Activated CD4-positive, alpha-beta memory T cell treated with anti-CD3 and anti-CD28 coated beads for 36 hours (primary cell): ENCODE measurements at places on chromosomes 13 and 19. TPM values are rescaled to one million over a fixed set of nuclear protein-coding genes. Genes with fewer than 3 reads are reported as not detected.

Gene C19orf85
- total RNA-seq = not detected

Gene ENOX1
- 0.44 TPM for total RNA-seq

Gene CGB1
- not detected for total RNA-seq

Gene SIGLEC9
- total RNA-seq = 1.4 TPM

Gene PSG11
- total RNA-seq = not detected

Gene KLHL26
- 10.7 TPM for total RNA-seq

Gene AP3D1
- total RNA-seq = 89.1 TPM

Gene LYPD5
- 1.2 TPM for total RNA-seq

Gene GTPBP3
- total RNA-seq = 41.4 TPM

Gene GNG7
- 0.88 TPM for total RNA-seq

DNA sequence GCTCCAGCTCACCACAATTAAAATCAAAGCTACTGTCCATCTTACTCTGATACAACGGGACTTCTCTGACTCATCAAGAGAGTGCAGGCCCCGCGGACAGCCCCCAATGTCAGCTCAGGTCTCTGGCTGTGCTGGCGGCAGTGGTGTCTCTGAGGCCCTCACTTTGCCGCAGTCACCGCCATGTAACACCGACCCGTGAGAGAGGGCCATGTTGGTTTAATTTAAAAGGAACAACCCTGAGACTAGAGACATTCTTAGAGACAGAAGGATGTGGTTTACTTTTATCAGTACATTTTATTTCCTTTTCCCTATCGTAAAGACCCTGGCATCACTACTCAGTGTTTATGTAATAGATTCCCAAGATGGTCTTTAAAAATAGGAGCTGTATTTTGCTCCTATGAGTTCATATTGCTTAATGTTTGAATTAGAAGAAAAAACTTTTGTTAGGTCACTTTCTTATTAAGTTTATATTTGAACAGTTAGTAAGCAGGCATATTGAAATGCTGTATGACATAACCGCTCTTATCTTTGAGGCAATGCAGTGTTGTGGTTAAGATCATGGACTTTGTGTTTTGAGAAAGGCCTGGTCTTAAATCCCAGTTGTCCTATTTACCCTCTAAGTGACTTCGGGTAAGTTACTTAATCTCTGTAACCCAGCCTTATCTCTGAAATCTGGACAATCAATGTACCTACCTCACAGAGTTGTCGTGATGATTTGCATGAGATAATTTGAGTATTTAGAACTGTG is 23.4 kb downstream of the DGKH start:
- no peak for DNase-seq

DNA sequence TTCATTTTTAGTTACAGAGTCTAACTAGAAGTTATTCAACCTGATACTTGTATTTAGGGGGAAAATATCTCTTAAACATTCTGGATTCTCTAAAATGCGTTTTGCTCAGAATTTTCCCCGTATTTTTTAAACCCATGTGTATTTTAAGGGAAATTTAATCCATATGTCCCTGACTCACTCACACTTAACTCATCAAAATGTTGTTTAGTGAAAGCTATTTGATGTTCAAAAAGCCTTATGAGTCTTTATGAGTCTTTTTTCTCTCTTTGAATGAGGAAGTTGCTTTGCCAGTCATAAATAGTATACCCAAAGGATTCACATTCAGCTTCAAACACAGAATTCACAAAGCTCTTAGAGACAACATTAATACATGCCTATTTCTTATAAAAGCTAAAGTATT is 16.4 kb downstream of the MAB21L1 start:
- no peak for DNase-seq

DNA sequence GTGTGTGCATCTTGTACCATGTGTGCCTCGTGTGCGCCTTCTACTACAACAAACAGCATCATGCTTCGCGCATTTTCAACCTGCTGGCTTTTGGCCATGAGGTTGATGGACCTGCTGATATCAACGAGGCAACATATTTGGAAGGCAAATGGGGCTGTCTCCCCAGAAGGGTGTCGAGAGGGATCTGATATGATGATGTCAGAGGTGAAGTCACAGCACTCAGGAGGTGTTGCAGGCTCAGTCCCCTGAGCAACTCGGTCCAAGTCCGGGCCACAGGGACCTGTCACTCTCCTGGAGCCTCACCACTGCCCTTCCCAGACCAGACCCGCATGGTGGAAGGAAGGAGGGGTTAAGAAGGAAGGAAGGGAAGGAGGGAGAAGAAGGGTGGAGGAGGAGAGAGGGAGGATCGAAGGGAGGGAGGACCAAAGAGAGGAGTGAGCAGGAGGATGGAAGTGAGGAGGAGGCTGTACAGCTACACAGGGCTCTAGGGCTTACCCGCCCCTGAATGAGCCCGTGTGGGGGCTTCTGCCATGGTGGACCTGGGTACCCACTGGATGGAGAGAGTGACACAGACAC is 6.7 kb upstream of the C13orf46 start:
- no peak for DNase-seq

DNA sequence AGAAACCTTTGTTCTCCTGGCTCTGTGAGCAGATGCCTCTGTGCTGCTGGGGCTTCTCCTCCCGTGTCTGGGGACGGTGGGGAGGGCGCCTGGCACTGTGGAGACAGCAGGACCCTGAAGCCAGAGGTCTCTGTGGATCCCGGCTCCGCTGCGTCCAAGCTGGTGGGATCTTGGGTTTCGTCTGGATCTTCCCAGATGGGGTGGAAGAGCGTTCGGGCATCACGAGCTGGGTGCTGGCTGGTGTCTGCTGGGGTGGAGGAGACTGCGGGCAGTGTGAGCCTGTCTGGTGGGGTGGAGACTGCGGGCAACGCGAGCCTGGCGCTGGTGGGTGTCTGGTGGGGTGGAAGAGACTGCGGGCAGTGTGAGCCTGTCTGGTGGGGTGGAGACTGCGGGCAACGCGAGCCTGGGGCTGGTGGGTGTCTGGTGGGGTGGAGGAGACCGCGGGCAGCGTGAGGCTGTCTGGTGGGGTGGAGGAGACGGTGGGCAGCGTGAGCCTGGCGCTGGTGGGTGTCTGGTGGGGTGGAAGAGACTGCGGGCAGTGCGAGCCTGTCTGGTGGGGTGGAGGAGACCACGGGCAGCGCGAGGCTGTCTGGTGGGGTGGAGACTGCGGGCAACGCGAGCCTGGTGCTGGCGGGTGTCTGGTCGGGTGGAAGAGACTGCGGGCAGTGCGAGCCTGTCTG is 5.6 kb downstream of the TEX29 start:
- DNase-seq = no peak

GRCh38 chr13:45122941-45123340 is 2.6 kb downstream of the GTF2F2 start:
- DNase-seq = no peak

DNA sequence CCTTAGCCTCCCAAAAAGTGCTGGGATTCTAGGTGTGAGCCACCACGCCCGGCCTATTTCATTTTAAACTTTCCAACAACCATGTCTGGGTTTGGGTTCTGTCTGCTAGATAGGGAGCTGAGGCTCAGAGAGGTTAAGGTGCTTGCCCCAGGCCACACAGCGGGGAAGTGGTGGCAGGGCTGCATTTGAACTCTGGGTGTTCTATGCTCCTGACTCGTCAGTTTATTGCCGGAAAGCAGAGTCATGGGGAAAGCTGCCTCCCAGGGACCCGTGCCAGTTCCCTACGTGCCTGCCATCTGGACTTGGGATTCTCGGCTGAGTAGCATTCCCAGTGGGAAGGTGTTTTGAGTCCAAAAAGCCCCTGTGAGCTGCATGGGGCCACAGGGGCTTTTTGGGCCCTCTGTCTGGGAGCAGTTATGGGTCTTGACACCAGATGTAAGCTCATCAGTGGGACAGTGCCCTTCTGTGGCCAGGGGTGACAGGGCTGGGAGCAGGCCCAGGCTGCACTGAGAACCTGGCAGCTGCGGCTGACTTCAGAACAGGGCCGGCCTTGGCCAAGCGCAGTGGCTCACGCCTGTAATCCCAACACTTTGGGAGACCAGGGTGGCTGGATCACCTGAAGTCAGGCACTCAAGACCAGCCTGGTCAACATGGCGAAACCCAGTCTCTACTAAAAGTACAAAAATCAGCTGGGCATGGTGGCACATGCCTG is 10.9 kb downstream of the RFX1 start:
- no peak for DNase-seq
